Left lung (tissue), 14 donors: ENCODE measurements at places on chromosomes 13 and 19. TPM values are rescaled to one million over a fixed set of nuclear protein-coding genes. Genes with fewer than 3 reads are reported as not detected.

- H3K4me3 ChIP-seq: no peak overlapping the region
- H3K27me3 ChIP-seq: no peaks in the 10 kb centered on the region
- H3K36me3 ChIP-seq: peaks cover 88% of the 10 kb centered on the region
- no peak for DNase-seq
- peaks cover 6% of the 10 kb centered on the region for H3K4me1 ChIP-seq
Observed at GRCh38 chr19:3980353-3981251, 4.7 kb downstream of the EEF2 start.

DNA sequence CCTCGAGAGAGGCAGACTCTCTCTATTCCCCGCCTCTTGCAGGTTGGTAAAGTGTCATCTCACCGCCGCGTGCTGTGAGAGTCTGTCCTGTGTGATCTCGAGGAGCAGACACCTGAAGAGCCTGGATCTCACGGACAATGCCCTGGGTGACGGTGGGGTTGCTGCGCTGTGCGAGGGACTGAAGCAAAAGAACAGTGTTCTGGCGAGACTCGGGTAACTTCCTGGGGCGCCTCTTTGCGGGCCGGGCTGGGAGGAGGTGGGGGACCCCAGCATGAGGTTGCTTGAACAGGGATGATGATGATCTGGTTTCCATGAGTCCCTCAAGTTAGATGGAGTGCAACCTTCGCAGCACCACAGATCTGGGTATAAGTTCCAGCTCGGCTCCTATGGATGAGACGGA lies 67.0 kb downstream of the NLRP5 start:
- H3K27ac ChIP-seq: no peak overlapping the region
- no peaks in the 10 kb centered on the region for H3K4me1 ChIP-seq
- no peak for DNase-seq
- H3K4me3 ChIP-seq: no peak overlapping the region
- H3K36me3 ChIP-seq: no peaks in the 10 kb centered on the region

GRCh38 chr13:101140087-101140770 lies 276.1 kb downstream of the NALCN start:
- DNase-seq: no peak
- no peaks in the 10 kb centered on the region for H3K27me3 ChIP-seq
- H3K36me3 ChIP-seq: no peaks in the 10 kb centered on the region
- no peaks in the 10 kb centered on the region for H3K4me1 ChIP-seq

GRCh38 chr13:58032676-58033460 lies 401.3 kb downstream of the PCDH17 start:
- no peak overlapping the region for H3K4me3 ChIP-seq
- H3K4me1 ChIP-seq: no peaks in the 10 kb centered on the region
- H3K27ac ChIP-seq: no peak overlapping the region
- DNase-seq: no peak

DNA sequence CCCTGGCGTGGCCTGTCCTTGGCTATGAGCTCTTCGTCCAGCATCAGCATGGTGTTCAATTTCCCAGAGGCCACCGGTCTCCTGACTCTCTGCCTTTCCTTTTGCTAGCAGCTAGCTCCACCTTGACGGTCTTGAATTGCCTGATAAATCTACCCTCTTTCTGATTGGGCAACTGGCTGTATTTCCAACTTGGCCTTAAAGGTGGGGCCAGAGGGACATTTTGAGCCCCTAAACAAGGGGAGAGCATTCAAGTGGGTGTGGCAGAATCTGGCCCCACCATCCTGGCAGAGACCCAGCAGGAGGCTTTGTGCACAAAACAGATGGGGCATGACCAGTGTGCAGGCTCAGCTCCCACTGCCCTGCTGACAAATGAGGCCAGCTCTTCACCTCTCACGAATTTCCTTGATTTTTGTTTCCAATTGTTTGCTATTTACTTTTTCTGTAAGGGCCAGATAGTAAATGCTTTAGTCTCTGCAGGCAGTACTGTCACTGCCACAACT lies 148.9 kb upstream of the VSTM2B start:
- H3K4me3 ChIP-seq: no peak overlapping the region
- H3K27ac ChIP-seq: no peak overlapping the region
- H3K36me3 ChIP-seq: no peaks in the 10 kb centered on the region
- H3K27me3 ChIP-seq: peaks cover 42% of the 10 kb centered on the region
- H3K4me1 ChIP-seq: no peaks in the 10 kb centered on the region

GRCh38 chr13:79648191-79648590 lies 167.2 kb downstream of the NDFIP2 start:
- no peaks in the 10 kb centered on the region for H3K27me3 ChIP-seq
- H3K4me3 ChIP-seq: no peak overlapping the region
- no peaks in the 10 kb centered on the region for H3K4me1 ChIP-seq
- H3K36me3 ChIP-seq: no peaks in the 10 kb centered on the region
- no peak for DNase-seq
- H3K27ac ChIP-seq: no peak overlapping the region

DNA sequence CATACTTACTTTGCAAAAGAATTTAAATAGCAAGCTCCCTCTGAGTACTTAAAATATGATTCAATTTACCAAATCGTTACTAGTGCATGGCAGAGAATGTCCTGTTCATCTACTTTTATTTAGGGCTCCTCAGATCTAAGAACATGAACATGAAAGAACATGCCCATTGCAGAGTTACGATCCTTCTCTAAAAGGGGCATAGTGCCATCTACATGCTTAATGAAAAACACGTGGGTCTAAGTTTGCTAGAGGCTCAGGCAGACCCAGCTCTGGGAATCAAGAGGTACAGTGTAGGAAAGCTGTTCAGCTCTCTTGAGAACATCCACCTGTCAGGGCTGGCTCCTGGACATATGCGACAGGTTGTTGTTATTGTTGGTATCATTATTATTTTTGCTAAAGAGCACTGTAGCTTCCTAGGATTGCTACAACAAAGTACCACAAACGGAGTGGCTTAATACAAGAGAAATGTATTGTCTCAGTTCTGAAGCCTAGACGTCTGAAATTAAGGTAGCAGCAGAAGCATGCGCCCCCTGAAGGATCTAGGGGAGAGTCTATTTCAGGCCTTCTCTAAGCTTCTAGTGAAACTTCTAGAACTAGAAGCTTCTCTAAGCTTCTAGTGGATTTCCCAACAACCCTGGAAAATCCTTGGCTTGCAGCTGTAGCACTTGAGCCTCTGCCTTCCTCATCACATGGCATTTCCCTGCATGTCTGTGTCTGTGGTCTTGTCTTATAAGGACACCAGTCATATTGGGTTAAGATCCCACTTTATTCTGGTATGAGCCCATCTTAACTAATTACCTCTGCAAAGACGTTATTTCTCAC lies 133.9 kb downstream of the DCT start:
- no peak for DNase-seq
- H3K36me3 ChIP-seq: no peaks in the 10 kb centered on the region
- H3K27me3 ChIP-seq: no peaks in the 10 kb centered on the region

Gene CCL25
- not detected for total RNA-seq

Gene TMEM143
- 10.6 TPM for total RNA-seq

GRCh38 chr13:42458193-42458592 lies 115.8 kb upstream of the TNFSF11 start:
- no peaks in the 10 kb centered on the region for H3K4me1 ChIP-seq
- no peak for DNase-seq
- H3K27ac ChIP-seq: no peak overlapping the region

- no peaks in the 10 kb centered on the region for H3K36me3 ChIP-seq
- no peak overlapping the region for H3K27ac ChIP-seq
- no peaks in the 10 kb centered on the region for H3K4me1 ChIP-seq
Observed at GRCh38 chr19:16778796-16779411, 50.3 kb upstream of the SIN3B start.

GRCh38 chr13:21100994-21101757 lies 39.8 kb upstream of the LATS2 start:
- H3K27me3 ChIP-seq: no peaks in the 10 kb centered on the region
- H3K36me3 ChIP-seq: no peaks in the 10 kb centered on the region
- no peak for DNase-seq
- no peak overlapping the region for H3K27ac ChIP-seq
- H3K4me3 ChIP-seq: no peak overlapping the region

- H3K36me3 ChIP-seq: no peaks in the 10 kb centered on the region
- H3K27me3 ChIP-seq: no peaks in the 10 kb centered on the region
- DNase-seq: peak; percentile 55
- no peak overlapping the region for H3K27ac ChIP-seq
- no peak overlapping the region for H3K4me3 ChIP-seq
Observed at GRCh38 chr19:38270587-38271167, 6.3 kb downstream of the SPINT2 start.

DNA sequence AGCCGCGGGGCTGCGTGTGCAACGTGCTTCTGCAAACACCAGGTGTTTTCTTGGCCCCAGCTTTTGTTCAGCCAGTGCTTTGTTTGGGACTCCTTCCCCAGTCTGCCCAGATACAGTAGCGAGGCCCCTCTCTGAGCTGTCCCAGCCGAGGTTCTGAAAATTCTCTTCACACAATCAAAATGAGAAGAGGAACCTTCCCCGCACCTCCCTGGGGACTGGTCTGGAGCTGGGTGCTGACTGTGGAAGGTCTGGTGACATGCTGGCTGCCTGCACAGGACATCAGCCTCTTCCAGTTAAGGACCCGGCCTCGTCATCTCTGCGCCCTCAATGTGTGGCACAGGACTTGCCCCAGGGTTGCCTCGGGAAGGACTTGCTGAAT lies 4.2 kb downstream of the ATP4A start:
- no peak overlapping the region for H3K27ac ChIP-seq
- no peaks in the 10 kb centered on the region for H3K36me3 ChIP-seq
- H3K4me1 ChIP-seq: no peaks in the 10 kb centered on the region
- peaks cover 85% of the 10 kb centered on the region for H3K27me3 ChIP-seq
- no peak for DNase-seq
- H3K4me3 ChIP-seq: no peak overlapping the region

GRCh38 chr19:50639121-50640112 lies at the start of gene SYT3:
Gene SYT3, minus strand, starts transcription at chr19:50639881. Its CDS starts 2,470 bp downstream, at chr19:50637411.
- H3K36me3 ChIP-seq: no peaks in the 10 kb centered on the region
- H3K4me1 ChIP-seq: no peaks in the 10 kb centered on the region
